GM18507 (cell line): ENCODE measurements at places on chromosomes 11 and 22.

DNA sequence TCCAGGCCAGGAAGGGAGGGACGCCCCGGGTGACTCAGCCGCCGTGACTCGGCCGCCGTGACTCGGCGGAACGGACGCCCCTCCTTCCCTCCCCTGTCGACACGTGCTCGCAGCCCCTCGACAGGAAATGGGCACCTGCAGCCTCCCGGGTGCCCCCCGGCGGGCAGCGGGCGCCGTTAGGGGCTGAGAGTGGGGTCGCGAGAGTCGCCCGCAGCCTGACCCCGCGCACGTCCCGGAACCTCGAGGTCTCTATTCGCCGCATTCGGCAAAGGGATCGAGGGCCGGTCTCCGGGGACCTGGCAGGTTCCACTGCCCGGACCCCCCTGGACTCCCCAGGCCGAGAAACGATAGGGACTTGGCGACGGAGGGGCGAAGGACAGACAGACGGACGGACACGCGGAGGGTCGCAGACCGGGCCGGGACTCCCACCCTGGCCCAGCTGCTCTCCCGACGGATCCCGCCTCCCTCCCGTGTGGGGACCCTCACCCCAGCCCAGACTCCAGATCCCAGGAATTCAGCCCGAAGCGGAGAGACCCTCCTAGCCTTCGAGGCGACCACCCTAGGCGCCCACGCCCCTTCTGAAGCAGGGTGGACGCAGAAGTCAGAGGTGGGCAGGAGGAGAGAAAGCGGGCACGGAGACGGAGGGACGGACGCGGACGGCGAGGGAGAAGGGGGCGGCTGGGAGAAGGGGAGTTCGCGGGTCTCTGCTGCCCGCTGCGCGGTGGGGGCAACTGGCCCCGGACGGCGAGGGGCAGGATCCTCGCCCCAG is 648 bp downstream of the FOSL1 start:
- DNase-seq = no peak

GRCh38 chr22:28925916-28926315 is 42.5 kb downstream of the ZNRF3 start:
- no peak for DNase-seq

GRCh38 chr11:34029176-34029575 is 22.4 kb upstream of the CAPRIN1 start:
- no peak for DNase-seq

DNA sequence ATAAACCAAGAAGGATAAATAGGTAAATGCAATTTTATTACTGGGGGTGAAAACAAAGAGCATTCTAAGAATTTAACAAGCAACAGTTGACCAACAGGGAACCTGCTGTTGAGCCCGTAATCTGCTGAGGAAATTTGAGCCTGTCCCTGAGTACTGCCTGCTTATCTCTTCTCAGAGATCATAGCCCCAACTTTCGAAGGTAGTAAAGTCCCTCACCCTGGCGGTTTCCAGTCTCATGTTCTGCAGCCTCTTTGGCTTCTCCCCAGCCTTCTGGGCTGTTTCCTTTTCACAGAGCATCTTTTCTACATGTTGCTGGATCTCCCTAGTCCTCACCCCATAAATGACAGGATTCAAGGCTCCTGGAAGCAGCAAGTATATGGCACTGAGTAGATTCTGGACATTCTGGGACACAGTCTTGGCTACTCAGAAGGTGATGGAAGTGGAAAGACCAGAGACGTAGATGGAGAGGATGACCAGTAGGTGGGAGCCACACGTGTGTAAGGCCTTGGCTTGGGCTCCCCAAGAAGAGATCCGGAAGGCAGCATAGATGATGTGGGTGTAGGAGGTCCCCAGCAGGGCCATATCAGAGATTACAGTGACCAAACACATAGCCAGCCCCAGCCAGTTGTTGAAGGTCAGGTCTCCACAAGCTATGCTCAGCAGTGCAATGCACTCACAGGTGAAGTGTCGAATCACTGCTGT is 51.6 kb downstream of the RRM1 start:
- DNase-seq = no peak

GRCh38 chr11:17354601-17354991 is 3.0 kb downstream of the NCR3LG1 start:
- no peak for DNase-seq

- DNase-seq = no peak
Measured at GRCh38 chr11:126352934-126353801, 2.3 kb upstream of the ST3GAL4 start.

DNA sequence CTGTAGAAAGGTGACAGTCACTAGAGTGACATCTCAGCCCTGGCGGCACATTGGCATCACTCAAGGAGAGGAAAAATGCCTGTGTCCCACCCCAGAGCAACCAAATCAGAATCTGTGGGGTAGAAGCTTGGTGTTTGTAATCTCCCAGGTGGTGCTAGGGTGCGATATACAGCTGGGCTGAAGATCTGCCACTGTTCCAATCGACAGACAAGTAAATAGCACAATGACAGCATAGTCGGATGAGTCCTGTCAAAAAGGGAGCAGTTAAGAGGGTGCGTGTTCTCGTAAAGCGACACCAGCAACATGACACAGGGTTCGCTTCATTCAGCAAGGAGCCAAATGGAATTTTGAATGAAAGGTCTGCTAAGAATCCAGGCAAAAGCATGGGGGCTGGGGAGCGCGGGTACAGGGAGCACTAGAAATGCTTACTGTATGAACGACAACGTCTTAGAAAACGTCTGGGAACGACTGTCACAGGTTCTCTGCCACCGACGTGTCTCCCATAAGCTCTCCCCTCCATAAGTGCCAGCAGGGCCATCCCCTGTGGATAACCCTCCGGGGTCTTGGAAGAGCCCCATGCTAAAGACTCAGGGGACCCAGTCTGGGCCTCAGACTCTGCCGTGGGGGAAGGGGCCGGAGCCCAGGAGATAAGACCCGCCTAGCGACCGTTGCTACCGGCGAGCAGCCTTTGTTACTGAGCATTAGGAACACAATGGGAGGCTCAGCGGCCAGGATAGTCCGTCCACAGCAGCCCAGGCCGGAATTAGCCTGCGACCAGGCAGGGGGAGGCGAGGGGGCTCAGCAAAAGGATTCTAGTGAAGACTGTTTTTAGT is 20.8 kb downstream of the ADA2 start:
- DNase-seq = no peak

DNA sequence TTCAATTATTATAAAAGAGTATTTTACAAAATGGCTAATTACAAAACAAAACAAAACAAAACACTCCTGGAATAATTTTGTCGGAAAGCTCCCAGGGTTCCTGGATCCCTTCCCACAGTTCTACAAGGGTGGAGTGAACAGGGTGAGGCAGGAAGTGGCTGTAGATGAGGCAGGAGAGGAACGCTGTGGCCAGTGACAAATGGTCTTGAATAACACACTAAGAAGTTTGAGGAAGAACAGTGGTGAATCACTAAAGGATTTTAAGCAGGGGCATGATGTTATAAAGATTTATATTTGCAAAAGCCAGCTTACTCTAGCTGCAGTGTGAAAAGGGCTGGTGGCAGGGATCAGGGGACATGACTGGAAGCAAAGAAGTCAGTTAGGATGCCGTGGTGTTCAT is 33.8 kb upstream of the APOA1 start:
- no peak for DNase-seq

GRCh38 chr11:109229682-109230081 is 192.3 kb upstream of the C11orf87 start:
- no peak for DNase-seq
